CD4-positive, alpha-beta T cell treated with Interleukin-2 at 100 ng/mL for 4 hours (primary cell): ENCODE measurements at places on chromosomes 4 and X.

GRCh38 chrX:49309401-49309981, 6.0 kb downstream of the GAGE10 start:
- peak; percentile 31 for DNase-seq

DNA sequence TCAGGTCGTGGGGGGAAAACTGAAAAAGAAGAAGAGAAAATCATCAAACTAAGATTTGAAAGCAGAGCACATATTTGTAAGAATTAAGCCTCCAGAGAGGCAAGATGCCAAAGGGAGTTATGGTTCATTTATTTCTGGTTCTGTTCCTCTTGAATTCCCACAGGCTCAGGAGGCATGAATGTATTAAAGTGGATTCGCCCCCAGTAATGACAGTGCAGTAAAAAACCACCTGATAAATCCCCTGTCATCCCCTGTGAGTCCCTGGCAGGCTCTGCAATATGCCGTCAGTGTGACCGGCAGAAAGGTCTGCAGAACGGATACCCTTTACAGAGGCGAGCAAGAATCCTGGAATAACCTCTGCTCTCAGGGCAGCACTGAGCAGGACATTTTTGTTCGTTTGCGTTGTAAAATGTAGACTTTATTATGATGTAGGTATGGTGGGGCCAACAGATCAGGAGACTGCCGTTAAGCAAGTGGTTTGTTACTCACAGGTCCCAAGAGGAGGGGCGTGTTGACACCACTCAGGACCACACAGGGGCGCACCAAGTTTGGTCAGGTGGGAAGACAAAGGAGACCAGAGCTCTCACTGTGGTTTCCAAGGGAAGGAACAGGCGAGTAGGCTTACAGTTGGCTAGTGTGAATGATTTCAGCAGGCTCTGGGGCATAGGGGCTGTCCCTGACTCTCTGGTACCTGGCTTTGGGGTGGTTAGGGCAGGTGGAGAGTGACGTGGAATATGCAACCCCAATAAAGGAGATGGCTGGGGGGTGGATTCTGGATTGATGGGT, 75.3 kb downstream of the DHRSX start:
- DNase-seq: no peak

DNA sequence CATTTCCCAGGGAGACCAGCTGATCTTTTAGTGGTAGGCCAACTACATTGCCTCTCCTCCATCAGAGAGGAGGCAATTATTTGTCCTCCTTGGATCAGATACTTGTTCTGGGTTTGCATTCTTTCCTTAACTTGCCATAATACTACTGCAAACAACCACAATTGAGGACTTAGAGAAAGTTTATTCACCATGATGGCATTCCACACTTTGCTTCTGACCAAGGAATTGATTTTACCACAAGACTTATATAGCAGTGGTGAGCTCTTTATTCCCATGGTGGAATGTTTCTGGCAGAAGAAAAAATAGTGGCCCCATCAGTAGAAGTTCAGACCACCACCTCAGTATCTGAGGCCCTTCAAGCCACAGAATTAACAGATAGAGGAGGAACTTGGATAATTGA, 123.9 kb upstream of the PPP3CA start:
- no peak for DNase-seq

DNA sequence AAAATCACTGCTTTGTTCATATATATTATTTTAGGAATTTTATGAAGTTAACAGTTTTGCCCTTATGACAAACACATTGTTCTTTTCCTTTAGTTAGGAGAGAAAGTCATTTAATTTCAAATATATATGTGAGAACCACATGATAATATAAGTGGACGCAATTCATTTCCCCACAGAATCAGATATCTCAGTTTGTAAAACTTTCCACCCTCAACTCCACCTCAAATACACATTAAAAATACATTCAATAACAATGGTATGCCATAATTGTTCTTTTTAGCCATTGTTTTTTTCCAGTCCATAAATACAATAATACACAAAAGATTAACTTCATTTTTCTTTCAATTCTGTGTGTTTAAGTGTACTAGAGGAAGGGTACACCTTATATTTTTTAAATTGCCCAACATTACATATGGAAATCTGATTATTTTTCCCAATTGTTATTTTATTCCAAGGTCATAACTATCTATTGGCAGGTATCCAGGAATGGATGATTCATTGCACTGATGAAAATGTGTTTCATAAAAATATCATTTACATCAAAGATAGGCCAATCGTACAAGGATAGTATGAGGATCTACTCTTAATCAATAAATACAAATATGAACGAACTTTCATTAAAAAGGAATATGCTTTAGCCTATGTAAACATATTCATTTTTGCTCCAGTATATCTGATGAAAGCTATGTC, 125.0 kb downstream of the PPP3CA start:
- DNase-seq: no peak

DNA sequence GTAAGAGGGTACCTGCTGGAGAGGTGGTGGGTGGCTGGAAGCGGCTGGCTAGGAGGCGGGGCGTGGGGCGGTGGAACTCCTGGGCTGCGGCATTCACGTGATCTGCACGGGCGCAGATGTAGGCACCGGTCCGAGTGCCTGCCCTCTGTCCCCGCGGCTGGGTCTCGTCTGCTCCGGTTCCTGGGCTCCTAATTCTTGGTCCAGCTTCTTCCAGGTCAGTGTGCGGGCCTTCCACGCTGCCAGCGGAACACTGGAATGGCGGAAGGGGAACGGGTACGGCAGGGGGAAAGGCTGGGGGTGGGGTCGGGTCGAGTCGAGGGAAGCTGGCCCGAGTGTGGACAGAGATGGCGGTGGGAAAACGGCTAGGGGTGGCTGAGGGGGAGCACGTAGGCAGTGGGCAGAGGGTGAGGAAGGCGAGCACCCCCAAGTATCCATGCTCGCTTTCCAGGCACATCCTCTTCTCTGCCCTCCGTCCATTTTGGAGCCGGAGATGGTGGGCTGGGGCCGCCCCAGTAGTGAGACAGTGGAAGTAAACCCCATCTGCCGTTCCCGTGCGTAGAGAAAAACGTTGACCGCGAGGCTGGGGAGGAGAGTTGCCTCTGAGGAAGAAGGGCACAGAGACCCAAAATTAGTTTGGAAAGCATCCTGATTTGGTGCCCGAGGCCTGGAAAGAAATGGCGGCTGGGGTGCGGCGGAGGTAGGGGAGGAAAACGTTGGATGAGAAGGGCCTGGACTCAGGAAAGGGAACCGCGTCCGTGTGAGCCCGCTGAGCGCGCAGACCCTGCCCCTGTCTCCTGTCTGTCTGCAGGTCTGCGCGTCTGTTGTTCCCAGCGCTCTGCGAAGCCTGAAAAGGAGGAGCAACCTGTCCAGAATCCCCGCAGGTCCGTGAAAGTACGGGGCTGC, at the start of gene TCEAL4:
TCEAL4 (plus strand) TSS at position 105 of the 903 bp plus-strand sequence. CDS start 1,161 bp downstream, outside the sequence.
- DNase-seq: peak; percentile 20

DNA sequence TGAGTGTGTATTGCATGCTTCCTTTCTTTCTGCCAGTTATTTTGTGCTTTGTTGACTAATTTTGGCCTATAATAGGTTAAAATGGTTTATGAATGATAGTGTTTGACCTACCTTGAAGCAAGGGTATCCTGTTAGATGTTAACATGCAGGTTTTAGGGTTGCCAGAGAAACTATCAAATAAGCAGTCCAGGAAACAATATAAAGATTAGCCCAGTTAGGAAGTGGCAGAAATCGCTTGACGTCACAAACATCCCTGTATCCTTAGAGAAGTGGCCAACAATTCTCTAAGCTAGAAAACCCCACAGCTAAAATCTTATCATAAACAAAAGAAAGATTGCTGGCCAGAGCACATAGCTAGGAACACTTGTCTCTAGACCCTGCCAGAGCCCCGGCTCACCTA, 3.8 kb downstream of the NAP1L5 start:
- DNase-seq: no peak

- no peak for DNase-seq
These were observed 59.4 kb upstream of the LIMCH1 start for GRCh38 chr4:41478518-41478917.

GRCh38 chrX:110210417-110211139, 107.3 kb downstream of the AMMECR1 start:
- no peak for DNase-seq

GRCh38 chr4:82851885-82852750, 38.8 kb downstream of the SEC31A start:
- peak; percentile 49 for DNase-seq

- DNase-seq: no peak
These were observed 71.2 kb upstream of the EGFL6 start for GRCh38 chrX:13498238-13498637.

- DNase-seq: no peak
These were observed 459.1 kb downstream of the FSTL5 start for GRCh38 chr4:161704653-161705052.

DNA sequence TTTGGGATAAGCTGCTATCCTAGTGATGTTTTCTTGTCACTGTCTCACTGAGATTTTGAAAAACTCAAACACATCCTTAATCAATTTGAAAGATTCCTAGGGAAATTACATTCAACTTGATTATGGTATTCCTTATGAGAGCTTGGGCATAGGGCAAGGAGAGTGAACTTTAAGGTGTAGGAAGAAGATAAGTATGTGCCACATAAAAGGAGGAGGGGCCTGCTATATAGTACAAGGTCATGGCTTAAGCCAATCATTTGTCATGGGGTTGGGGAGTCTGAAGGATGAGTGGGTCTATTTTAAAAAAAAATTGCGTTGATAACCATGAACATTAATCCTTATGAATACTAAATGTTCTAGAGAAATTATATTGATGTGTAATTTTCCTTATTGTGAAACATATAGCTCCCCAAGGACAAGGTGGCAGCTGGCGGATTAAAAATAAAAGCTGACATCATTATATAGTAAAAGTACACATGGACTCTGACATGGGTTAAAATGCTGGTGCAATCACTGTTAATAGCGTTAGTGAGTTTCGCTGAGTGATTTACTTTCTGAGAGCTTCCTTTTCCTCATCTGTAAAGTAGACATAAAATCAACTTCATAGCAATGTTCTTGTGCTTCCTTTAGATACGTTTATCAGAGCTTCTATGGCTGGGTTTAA, 17.4 kb downstream of the GALNT7 start:
- no peak for DNase-seq

DNA sequence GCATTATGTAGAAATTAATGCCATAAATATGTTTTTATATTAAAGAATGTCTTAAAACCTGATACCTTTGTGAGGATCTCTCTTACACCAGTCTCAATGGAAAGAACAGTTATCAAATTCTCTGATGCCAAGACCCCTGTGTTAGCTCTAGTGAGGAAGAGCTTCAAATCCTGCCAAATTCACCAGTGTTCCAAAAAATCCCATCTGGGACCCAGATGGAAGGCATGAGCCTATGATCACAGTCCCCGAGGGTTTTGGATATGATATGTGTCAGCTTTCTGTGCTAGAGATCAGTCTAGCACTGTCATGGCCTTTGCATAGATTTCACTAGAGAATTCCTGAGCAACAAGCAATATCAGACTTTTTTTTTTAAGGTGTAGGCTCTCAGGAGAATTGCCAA, 412.1 kb downstream of the UBE2NL start:
- no peak for DNase-seq

- DNase-seq: peak; percentile 5
These were observed 47.4 kb downstream of the ACSL4 start for GRCh38 chrX:109685656-109686078.

DNA sequence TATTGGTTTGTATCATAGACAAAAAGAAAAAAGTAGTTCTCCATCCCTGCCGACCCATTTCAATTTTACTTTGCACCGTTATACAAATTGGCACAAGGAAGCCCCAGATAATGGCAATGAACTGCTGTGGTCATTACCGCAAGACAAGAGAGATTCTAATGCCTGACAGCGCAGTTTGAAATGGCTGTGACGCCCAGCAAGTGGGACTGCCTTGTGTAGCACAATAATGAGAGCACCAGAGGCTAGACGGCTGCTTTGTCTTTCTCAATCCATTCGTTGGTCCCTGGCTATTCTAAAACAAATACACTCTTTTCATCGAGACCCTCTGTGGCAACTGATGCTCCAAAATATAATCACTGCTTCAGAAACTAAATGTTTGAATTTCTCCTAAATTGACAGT, 192.4 kb upstream of the NEIL3 start:
- no peak for DNase-seq

DNA sequence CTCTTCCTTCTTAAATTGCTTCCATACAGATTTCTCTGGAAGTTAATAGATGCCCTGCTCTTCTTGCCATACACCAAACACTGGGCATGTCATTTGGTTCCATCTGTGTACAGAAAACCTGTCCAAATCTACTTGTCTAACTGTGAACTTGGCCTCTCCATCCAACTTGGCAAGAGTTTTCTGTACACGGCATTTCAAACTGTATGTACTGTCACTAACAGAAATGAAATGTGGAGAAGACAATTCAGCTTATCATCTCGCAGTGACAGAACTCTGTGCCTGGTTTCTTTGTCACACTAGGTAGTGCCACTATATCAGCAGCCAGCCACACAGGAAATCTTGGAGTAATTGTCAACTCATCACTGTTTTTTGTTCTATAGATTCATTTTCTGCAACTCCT, 58.2 kb downstream of the CXXC4 start:
- DNase-seq: no peak

GRCh38 chr4:60175241-60175640, 1024.9 kb upstream of the ADGRL3 start:
- DNase-seq: no peak
